SW480 (cell line): ENCODE measurements at places on chromosomes 12 and 14.

GRCh38 chr12:110311903-110312302 is 30.9 kb downstream of the ATP2A2 start:
- no peak for DNase-seq

GRCh38 chr12:108622421-108622820 is 11.3 kb downstream of the SELPLG start:
- no peak for DNase-seq

DNA sequence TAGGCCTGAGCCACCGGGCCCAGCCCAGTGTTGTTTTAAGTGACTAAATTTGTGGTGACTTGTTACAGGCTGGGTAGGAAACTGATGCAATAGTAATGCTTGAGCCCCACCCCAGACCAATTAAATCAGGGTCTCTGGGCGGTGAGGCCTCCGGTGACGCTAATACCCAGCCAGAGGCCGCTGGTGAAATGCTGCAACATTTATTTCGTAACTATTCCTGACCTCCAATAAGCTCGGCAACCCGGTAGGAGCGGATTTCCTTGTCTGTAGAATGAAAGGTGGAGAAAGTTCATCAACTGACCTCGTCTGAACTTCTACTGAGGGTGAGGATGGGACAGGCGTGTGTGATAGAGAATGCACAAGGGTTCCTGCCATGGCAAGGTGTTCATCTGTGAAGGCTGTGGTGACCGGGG is 42.3 kb downstream of the FZD10 start:
- DNase-seq = peak; percentile 80

- no peak for DNase-seq
Observed at GRCh38 chr14:24425704-24426103, 3.8 kb downstream of the CBLN3 start.

DNA sequence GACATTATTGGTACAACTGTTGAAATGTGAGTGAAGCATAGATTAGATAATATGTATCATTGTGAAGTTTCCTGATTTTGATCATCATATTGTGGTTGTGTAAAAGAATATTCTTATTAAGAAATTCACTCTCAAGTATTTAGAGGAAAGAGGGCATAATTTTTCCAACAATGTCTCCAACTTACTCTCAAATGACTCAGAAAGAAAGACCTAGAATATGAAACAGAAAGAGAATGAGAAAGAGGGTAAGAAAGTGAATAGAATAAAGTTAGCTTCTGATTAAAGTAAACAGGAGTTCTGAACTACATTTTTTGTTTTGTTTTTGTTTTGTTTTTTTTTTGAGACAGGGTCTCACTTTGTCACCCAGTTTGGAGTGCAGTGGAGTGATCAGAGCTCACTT is 123.0 kb downstream of the CPNE8 start:
- no peak for DNase-seq

GRCh38 chr12:45260104-45260815 is 44.4 kb downstream of the ANO6 start:
- DNase-seq = no peak

DNA sequence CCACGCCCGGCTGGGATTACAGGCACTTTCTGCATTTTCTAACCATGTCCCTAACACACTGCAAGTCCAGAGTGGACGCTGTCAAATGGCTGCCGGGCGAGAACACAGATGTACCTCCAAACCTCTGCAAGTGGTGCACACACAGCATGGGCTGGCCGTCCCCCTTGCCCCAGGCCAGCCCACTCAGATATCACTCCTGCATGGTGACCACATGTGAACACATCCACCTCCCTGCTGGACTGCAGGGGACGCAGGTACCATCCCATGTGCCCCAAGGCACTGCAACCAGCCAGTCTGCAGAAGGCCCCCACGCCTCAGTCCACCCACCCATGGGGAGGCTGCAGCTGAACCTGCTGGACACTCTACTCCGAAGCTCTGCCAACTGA is 14.0 kb downstream of the BRF1 start:
- DNase-seq = no peak

DNA sequence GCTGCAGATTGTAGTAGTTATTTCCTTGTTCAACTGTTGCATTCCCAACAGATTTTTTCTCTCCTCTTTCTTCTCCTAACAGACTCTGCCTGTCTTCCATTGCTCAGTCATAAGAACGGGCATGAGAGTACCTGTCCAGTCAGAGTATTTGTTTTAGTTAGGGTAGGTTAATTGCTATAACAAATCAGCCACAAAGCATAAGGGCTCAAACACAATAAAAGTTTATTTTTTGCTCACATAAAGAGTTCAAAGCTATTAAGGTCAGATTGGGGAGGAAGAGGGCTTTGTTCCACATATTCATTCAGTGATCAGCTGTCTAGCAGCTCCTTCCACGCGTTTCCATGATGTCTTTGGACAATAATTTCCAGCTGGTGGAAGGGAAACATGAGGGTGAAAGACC is 92.8 kb upstream of the PLXNC1 start:
- no peak for DNase-seq

- DNase-seq = no peak
Observed at GRCh38 chr14:54730156-54730961, 163.4 kb downstream of the SAMD4A start.

GRCh38 chr14:67191768-67192290 is 2.6 kb downstream of the GARIN2 start:
- DNase-seq = no peak

- no peak for DNase-seq
Observed at GRCh38 chr14:96901227-96901626, 104.0 kb downstream of the VRK1 start.

DNA sequence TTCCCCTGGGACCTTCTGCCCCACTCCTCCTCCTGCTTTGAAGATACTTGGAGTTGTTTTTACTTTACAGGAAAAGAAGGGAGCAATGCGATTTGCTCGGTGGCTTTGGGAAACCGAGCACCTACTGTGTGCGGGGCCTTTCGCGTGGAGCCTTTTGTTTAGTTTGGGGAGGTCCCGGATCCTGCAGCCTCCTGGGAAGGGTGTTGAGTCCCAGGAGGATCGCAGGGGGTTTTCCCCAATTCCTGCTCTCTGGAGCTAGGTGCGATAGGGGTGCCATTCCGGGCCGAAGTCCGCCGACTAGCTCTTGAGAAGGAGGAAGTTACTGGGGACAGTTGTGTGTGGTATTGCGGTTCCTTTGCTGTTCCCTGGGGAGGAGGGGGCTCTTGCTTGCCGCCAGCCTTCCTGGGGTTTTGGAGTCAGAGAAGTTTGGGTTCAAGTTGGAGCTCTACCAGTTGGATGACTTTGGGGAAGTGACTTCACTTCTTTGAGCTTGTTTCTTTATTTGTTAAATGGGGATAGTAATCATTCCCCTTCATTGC is 1.1 kb downstream of the BRI3BP start:
- DNase-seq = peak; percentile 17

DNA sequence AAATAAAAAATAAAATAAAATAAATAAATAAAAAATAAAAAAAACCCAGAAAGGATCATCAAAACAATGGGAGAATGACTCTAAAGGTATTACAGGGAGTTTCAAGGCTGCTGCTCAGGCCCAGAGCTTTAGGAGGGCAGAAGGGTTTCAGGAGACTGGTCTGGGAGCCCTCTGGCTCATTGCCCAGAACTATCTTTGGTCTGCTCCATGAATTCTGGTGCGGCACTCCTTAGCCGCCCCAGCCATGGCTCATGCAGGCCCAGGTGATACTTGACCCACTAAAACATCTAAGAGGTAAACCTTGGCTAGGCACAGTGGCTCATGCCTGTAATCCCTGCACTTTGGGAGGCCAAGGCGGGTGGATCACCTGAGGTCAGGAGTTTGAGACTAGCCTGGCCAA is 14.7 kb upstream of the TMED10 start:
- no peak for DNase-seq

- DNase-seq = no peak
Observed at GRCh38 chr12:48536602-48537001, 11.2 kb downstream of the OR8S1 start.

GRCh38 chr14:50647753-50648152 is 20.4 kb downstream of the SAV1 start:
- DNase-seq = no peak

- DNase-seq = no peak
Observed at GRCh38 chr12:120817559-120818330, 86.4 kb downstream of the SPPL3 start.

GRCh38 chr14:61591862-61592261 is 103.5 kb upstream of the HIF1A start:
- no peak for DNase-seq

GRCh38 chr14:31476131-31476866 is 11.5 kb downstream of the GPR33 start:
- DNase-seq = no peak

DNA sequence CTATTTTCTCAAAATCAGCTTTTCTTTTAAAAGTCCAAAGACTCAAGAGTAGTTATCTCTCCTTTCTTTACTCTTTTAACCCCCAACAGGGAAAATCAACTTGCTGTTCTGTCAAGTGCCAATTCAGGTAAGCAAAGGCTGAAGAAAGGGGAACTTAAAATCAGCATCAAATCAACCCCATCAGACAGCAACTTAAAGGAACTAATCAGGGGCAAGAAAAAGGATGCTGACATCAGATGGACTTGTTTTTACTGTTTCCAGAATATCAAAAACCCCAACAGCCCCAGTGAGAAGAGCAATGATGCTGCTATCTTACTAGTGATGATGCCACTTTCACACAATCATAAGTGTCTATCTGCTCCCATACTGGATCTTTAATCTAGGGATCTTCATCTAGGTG is 3.4 kb downstream of the BAZ2A start:
- no peak for DNase-seq

- no peak for DNase-seq
Observed at GRCh38 chr12:5909560-5909959, 35.5 kb downstream of the ANO2 start.

- no peak for DNase-seq
Observed at GRCh38 chr14:71536015-71536740, 396.1 kb upstream of the RGS6 start.

DNA sequence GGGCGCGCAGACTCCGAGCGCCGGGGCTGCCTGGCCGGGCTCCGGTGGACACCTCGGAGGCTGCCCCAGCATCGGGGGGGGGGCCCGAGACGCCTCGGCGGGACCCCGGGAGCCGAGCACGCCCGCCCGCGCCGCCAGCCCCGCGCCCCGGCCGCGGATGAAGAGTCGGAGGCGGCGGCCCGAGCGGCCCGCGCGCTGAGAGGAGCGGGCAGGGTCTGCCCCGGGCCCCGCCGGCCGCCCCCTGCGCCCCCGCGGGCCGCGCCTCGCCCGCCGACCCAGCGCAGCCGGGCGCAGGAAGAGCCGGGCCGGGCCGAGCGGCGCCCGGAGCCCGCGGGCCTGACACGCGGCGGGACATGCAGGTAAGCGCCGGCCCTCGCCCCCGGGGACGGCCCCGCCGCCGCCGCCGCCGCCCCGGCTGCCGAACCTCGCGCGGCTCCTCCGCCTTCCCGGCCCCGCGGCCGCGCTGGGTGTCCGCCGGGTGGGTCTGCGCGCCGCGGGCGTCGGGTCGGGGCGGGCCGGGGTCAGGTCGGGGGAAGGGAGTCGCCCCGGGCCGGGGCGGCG is 63.7 kb downstream of the FBXL14 start:
- DNase-seq = no peak

DNA sequence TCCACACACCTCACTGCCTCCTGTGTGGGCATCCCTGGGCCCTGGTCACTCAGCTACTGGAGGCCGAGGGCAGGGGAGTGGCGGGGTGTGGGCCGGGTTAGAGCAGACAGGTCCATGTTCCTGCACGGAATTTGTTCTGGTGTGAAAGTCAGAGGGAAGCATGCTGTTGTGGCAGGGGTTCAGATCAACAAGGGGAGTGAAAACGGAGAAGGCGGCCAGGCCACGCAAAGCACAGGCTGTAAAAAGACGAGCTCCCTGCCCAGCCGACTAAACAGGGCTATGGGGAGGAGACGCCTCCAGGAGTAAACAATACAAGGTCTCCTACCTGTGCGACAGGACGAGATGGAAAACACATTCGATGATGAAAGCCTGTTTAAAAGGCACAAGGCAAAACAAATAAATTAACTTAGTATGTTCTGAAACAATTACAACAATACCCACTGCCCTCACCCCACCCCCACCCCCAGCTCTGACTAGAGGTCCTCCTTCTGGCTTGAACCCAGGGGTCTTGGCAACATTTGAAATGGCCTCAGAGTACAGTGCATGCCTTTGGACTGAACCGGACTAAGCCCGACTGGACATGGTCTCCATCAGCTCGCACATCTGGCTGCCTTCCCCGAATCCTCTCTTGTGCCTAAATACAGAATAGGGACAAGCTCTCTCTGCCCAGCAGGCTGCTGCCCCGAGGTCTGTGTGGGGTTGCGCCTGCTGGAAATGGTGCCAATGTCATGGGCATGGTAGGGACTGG is 274.9 kb upstream of the DIO3 start:
- no peak for DNase-seq

- DNase-seq = no peak
Observed at GRCh38 chr12:113804961-113805600, 161.0 kb downstream of the RBM19 start.

GRCh38 chr12:124675881-124676713 is 108.7 kb upstream of the NCOR2 start:
- no peak for DNase-seq

GRCh38 chr12:66036317-66036716 is 94.2 kb downstream of the LLPH start:
- peak; percentile 55 for DNase-seq

GRCh38 chr14:102085488-102085887 is 1.4 kb downstream of the HSP90AA1 start:
- DNase-seq = no peak

GRCh38 chr12:8687846-8688601 is 9.8 kb upstream of the RIMKLB start:
- DNase-seq = peak; percentile 66

- DNase-seq = no peak
Observed at GRCh38 chr12:52862023-52862422, 13.2 kb upstream of the KRT78 start.
